ENCODE measurements at places on chromosomes 6 and 20.

- no peak for DNase-seq
Measured at GRCh38 chr6:55963301-55963700, 87.9 kb upstream of the BMP5 start.

- no peak for DNase-seq
Measured at GRCh38 chr20:11329271-11329670, 588.4 kb upstream of the BTBD3 start.

DNA sequence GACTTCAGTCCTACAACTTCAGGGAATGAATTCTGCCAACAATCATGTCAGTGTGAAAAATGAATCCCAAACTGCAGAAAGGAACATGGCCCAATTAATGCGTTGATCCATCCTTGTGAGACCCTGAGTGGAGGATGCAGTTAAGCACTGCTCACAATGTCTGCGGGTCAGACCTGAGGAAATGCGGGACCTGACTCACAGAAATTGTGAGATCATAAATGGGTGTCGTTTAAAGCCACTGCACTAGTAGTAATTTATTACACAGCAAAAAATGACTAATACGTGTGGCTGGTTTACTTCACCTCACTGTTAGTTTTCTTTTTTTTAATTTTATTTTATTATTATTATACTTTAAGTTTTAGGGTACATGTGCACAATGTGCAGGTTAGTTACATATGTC lies 505.0 kb downstream of the PRKN start:
- no peak for DNase-seq

DNA sequence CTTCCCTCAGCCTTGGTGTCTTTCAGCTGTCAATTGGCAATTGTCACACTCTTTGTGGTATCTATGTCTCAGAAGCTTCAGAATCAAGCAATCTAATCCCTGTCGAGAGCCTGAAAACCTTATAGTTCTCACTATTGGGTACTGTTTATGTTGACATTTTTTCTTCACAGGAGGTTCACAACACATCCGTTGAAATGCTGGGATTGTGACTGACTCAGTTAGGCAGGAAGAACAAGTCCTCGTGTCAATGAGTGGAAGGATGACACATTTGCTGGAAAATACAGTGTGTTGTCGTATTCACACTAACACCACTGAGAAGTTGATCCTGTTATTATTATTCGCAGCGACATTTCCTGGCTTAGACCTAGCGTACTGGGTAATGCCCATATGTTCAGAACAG lies 163.9 kb upstream of the CITED2 start:
- DNase-seq = peak; percentile 83

Measured in endothelial cell of umbilical vein (primary cell).